ENCODE measurements at places on chromosomes 16 and 17.

DNA sequence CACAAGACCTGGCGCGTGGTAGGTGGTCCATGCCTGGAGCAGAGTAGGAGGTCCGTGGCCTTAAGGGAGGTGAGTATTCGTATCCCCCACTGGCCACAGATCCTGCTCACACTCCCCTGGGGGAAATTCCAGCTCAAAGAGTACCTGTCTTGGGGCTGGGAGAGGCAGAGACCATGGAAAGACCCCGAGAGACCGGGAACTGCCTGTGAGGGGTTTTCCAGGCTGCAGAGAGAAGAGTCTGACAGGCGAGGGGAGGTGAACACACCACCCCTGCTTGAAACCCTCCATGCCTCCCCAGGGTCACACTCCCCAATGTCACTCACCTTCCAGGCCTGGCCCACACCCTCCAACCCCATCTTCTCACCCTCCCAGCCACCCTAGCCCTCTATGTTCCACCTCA is 12.6 kb upstream of the SNN start:
- no peak for DNase-seq

DNA sequence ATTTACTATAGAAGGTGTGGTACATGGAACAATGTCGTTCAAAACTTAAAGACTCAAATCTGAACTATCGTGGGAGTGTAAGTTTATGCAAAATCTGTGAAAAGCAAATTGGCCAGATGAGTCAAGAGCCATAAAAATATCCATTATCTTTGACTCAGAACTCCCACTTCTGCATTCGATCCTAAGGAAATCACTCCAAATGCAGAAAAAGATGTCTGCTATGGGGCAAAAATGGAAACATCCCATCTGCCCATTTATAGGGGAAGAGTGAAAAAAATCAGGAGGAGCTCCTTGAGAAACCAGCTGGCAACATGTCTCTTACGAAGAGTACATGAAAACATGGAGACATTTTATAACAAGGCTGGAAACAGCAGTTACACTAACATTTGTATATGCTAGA is 43.6 kb upstream of the CCDC182 start:
- no peak for DNase-seq

DNA sequence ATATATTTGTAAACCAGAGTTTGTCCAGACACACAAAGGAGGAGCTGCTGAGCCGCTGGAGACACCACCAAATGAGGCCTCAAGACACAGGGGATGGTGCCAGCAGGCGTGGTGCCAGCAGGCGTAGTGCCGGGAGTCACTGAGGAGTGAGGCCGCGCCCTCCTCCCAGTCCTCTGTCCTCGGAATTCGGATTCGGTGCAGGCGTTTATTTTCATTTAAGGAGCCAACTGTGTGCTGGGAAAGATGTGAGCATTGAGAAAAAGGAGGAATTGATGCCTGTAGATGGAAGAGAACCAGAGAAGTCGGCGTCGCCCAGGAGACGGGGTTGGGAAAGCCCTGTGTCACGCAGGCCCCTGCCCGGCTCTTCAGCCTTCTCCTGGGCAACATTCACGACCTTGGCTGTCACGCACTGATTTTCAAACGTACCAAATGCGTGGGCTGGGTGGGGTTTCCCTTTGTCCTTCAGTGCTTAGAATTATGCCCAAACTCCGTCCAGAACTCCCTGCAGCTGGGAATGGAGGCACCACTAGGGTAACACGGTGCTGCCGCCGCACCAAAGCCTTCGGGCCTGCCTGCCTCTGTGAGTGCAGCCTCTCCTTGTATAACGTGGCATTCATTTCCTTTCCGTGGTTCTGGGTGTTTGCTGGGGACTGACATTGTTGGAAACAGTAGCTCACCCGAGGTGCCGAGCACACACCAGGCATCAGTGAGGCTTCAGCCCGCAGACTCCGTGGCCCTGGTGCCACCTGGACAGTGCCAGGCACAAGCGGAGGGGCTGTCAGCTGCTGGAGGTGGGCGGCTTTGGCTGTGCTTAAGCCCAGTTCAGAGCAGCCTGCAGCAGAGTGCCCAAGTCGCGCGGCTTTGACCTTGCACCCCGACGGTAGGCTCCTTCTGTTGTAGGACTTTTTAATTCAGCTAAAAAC is 49.0 kb upstream of the CHMP6 start:
- no peak for DNase-seq

- no peak for DNase-seq
These were observed 70.8 kb downstream of the RAB11FIP4 start for GRCh38 chr17:31462261-31462660.

DNA sequence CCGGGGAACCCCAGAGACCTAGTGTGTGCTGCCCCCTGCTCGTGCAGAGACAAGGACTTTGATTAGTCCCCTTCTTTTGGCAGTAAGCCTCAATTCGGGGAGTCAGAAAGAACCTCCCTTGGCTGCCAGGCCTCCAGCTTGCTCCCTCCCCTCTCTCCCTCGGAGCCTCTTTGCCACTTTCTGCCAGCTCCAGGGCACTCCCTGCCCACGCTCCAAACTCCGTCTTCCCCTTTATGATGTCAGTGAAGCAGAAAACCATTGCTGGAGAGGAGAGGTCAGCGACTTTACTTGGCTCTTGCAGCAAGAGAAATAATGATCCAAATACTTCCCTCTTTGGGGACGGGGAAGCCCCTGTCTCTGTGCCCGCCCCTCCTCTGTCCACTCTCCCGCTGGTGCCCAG is 28.1 kb downstream of the TTYH2 start:
- DNase-seq = no peak

GRCh38 chr17:50863221-50863843 is 2.8 kb downstream of the TOB1 start:
- peak; percentile 70 for DNase-seq

DNA sequence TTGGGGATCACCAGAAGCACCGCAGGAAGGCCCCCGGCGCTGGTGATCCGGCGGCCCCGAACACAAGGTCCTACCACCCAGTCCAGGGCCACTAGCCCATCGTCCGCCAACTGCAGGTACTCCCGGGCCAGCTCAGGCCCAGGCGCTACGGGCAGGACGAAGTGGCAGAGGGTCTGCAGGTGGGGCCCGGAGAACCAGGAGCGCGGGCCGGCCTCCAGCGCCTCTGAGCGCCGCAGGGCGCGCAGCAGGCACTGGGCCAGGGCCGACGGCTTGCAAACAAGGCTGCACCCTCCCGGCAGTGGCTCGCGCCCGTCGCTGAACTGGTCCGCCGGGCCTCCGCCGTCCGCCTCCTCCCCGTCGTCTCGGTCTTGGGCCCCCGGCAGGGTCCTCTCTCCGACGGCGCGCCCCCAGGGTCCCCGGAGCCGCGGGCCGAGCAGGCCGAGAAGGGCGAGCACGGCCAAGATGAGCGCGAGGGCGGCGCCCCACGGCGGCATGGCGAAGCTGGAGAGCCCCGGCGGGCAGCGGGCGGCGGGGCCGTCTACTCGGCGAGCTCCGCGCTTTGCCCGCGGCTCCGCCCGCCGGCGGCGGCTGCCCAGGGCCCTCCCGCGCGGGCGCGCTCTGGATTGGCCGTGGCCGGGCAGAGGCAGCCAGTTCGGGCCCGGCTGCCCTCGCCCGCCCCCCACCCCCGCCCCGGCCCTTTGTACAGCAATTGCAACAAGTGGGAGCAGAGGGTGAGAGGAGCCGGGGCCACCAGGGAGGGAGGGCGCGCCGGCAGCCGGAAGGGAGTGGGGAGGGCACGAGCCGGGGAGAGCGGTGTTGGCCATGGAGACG is at the start of gene ABHD15:
Gene ABHD15 (minus strand): TSS at position 565 of the 831 bp plus-strand sequence. CDS start 71 bp downstream, at position 494.
- peak; percentile 82 for DNase-seq

DNA sequence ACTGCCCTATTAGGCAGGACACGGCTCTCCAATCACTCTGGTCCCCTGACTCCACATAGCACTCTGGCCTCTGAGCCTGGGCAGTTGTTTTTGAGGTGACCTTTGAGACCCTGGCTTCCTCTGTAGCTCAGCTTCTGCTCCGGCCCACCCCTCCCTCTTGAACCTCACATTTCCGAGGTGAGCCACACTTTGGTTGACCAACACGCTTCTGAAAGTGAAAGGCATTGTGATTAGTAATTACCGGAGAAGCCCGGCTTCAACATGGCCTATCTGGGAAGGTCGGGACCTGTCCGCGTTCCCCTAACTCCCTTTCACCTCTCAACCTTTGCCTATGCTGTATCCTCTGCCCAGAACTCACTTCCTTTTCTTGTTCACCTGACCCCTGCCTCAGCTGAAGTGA is 10.3 kb upstream of the ITGAX start:
- no peak for DNase-seq

- peak; percentile 57 for DNase-seq
These were observed 1.7 kb downstream of the METRNL start for GRCh38 chr17:83080858-83081683.

DNA sequence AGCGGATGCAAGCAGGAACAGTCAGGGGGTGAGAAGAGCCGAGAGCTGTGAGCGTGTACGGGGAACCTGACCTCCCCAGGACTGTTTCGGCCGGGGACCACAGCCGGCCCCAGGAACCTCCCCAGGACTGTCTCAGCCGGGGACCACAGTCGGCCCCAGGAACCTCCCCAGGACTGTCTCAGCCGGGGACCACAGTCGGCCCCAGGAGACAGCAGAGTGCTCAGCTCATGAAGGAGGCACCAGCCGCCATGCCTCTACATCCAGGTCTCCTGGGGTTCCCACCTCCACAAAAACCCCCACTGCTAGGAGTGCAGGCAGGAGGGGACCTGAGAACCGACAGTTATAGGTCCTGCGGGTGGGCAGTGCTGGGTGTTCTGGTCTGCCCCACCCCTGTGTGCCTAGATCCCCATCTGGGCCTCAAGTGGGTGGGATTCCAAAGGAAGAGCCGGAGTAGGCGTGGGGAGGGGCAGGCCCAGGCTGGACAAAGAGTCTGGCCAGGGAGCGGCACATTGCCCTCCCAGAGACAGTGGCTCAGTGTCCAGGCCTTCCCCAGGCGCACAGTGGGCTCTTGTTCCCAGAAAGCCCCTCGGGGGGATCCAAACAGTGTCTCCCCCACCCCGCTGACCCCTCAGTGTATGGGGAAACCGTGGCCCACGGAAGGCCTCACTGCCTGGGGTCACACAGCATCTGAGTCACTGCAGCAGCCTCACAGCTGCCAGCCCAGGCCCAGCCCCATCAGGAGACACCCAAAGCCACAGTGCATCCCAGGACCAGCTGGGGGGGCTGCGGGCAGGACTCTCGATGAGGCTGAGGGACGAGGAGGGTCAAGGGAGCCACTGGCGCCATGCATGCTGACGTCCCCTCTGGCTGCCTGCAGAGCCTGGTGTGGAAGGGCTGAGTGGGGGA is 4.3 kb downstream of the RHBDF1 start:
- DNase-seq = no peak

- DNase-seq = no peak
These were observed 658 bp upstream of the DUSP3 start for GRCh38 chr17:43779145-43780125.

- no peak for DNase-seq
These were observed 3.0 kb upstream of the CCL1 start for GRCh38 chr17:34366010-34366409.

DNA sequence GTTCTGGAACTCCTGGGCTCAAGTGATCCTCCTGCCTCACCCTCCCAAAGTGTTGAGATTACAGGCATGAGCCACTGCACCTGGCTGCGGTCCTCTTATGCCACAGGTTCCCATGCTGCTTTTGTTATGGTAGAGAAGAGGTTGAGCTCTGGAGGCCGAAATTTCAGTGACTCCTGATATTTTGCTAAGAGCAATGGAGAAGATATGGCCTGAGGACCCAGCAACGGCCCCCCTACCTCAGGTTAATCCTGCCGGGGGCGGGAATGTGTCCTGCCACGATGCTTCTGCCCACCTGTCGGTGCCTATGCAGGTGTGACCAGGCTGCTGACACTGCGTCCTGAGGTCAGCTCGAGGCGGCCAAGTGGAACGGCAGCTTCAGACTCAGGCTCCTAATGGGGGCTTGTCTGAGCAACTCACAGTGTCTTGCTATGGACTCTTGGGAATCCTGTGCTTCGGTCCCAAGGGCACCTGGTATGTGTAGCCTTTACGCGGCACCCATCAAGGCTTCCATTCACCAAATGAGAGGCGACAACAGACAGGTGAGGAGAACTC is 7.6 kb upstream of the SEC14L1 start:
- no peak for DNase-seq

GRCh38 chr16:70694868-70695218 is 9.0 kb upstream of the MTSS2 start:
- DNase-seq = no peak

GRCh38 chr17:39238311-39238972 is 12.7 kb upstream of the STAC2 start:
- peak; percentile 75 for DNase-seq

DNA sequence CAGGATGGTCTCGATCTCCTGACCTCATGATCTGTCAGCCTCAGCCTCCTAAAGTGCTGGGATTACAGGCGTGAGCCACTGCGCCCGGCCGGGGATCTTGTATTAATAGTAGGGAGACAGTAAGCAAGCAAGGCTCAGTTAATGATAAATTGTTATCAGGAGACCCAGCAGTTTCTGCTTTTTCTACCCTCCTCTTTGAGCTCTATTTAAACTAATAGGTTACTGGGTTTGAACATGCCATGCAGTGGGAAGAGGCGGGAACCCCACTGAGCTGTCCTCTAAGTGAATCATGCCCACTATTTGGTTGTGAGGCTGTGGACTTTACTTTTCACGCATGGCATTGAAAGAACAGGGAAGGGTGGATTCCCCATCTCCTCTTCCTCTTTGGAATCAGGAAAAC is 223.9 kb downstream of the WWOX start:
- no peak for DNase-seq

- DNase-seq = no peak
These were observed 60.3 kb upstream of the CBX4 start for GRCh38 chr17:79899584-79899983.

- DNase-seq = peak; percentile 17
These were observed 4.0 kb downstream of the PRSS53 start for GRCh38 chr16:31084584-31085302.

All from activated T-cell treated with anti-CD3 and anti-CD28 coated beads, Interleukin-2, amount 50 U/mL, for 48 hours (primary cell).